ENCODE measurements at places on chromosomes 2 and 18. TPM values are rescaled to one million over a fixed set of nuclear protein-coding genes. Genes with fewer than 3 reads are reported as not detected.

DNA sequence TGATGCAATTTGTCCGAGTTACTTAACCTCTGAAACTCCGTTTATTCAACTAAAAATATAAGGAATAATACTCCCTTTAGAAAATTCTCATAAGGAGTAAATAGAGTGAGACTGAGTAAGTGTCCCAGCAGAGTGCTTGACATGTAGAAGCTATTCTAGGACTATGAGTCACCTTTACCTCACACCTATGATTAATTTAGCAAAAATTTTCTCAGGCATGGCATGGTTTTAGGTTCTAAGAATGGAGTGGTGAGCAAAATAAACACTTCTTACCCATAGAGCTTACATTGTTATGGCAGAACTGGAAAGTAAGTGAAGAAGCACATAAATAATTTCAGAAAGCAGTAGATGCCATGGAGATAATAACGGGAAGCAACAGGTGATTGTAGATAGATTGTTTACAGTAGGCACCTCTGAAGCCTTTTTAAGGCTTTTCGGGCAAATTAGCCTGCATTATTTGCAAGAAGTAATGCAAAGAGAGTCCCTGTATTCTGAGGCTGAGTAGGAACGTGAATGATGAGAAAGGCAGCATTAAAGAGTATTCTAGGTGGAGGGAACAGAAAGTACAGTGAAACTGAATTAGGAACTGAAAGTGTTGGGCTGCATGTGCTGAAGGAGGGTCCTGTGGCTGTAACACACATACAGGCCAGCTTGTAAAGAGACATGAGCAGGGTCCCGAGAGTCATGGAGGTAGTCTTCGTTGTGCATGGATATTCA lies 209.2 kb downstream of the ZNF407 start:
- no peaks in the 10 kb centered on the region for H3K27me3 ChIP-seq
- DNase-seq = peak; percentile 77
- peaks cover 30% of the 10 kb centered on the region for H3K4me1 ChIP-seq
- no peak overlapping the region for H3K4me3 ChIP-seq

DNA sequence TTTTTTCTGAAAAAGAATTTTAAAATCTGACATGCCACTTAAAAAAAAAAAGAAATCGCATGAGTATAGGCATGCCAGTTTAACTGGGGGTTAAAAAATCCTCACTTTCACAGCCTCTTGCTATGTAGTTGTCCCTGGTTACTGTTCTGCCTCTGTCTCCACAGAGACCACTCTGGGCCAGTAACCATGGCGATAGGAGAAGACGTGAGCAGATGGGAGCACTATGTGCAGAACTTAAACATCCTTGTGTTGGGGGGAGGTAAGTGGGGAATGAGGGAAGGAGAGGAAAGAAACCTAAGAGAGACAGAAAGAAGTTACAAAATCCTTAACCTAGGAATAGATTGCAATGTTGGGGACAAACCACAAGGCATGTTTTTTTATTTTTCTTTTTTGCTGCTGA lies 75.9 kb upstream of the CYRIA start:
- H3K36me3 ChIP-seq = no peaks in the 10 kb centered on the region
- H3K27me3 ChIP-seq = no peaks in the 10 kb centered on the region
- no peak overlapping the region for H3K4me3 ChIP-seq
- no peak overlapping the region for H3K27ac ChIP-seq
- no peak for DNase-seq

- no peak for DNase-seq
- H3K27me3 ChIP-seq = no peaks in the 10 kb centered on the region
- H3K4me1 ChIP-seq = no peaks in the 10 kb centered on the region
- no peak overlapping the region for H3K4me3 ChIP-seq
- no peak overlapping the region for H3K27ac ChIP-seq
- H3K36me3 ChIP-seq = no peaks in the 10 kb centered on the region
Observed at GRCh38 chr2:126482582-126483464, 173.1 kb upstream of the GYPC start.

DNA sequence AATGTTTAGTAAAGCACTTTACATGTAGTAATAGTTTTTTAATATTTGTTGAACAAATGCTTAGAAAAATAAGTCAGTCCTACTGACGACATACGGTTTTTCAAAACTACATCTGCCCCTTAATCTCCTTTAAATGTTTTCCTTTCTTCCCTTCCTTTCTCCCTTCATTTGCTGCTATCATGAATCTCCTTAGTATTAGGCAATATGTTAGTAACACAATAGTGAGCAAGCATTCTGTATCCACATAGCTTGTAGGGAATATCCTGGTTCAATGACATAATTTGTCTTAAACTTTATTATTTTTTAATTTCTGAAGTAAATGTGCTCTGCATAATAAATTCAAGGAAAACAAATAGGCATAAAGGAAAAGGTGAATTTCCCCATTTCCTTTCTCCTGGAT lies 79.1 kb downstream of the ACSL3 start:
- H3K4me1 ChIP-seq = 0 out of 2 replicates have a peak, but pooled peaks cover 7% of the 10 kb centered on the region
- no peak overlapping the region for H3K27ac ChIP-seq
- no peaks in the 10 kb centered on the region for H3K27me3 ChIP-seq
- DNase-seq = no peak
- peaks cover 5% of the 10 kb centered on the region for H3K36me3 ChIP-seq

M1AP gene
- 28.2 TPM for total RNA-seq

GRCh38 chr18:77032181-77032701 lies 100.3 kb downstream of the MBP start:
- no peak overlapping the region for H3K27ac ChIP-seq
- no peaks in the 10 kb centered on the region for H3K36me3 ChIP-seq
- no peaks in the 10 kb centered on the region for H3K4me1 ChIP-seq
- no peak for DNase-seq

DNA sequence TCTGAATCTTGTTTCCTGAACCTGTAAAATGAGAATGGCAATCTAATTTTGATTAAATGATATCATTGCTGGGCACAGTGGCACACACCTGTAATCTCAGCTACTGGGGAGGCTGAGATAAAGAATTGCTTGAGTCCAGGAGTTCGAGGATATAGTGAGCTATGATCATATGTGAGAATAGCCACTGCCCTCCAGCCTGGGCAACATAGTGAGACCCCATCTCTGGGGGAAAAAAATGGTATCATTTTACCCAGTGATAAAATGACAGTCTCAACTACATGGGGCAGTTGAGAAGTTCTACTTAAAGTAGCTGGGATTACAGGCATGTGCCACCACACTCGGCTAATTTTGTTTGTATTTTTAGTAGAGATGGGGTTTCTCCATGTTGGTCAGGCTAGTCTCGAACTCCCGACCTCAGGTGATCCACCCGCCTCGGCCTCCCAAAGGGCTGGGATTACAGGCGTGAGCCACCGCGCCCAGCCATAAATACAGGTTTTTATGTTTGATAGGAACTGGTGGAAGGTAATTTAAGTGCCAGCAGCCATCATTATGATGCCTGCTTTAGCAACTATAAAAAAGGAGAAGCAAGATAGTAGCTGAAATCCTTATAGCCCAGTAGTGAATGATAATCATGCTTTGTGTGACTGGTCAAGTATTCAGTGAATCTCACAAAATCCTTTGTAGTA lies 17.0 kb downstream of the BZW1 start:
- no peak for DNase-seq
- no peaks in the 10 kb centered on the region for H3K27me3 ChIP-seq
- no peak overlapping the region for H3K27ac ChIP-seq
- H3K4me3 ChIP-seq = no peak overlapping the region
- H3K4me1 ChIP-seq = no peaks in the 10 kb centered on the region

INPP5D gene
- total RNA-seq = 1.8 TPM

DNA sequence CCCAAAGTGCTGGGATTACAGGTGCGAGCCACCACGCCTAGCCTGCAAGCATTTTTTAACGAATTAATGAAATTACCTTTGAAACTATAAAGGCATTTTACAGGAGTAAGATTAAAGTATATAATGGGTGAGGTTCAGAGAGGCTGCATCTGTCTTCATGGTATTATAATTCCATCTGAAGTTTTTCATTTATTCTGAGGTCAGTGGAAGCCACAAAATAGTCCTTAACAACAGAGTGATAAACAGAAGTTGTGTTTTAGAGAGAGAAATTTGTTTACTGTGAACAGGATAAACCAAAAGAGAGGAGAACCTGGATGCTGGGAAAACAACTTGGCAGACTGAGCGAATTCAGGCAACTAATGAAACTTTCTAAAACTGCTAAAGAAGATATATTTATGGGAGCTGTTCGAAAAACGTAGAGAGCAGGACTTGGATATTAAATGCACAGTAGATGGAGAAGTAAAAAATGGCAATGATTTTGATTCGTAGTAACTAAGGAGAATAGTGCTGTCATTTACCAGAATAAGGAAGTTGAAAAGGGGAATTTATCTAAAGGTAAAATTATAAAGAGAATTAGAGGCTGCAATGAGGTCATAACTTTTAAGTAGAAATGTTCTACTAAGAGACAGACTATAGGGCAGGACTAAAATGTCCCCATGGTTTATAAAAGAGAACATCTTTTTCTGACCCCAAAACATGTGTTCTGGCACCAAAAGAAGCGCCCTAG lies 37.9 kb upstream of the ITGA4 start:
- H3K36me3 ChIP-seq = no peaks in the 10 kb centered on the region
- no peaks in the 10 kb centered on the region for H3K4me1 ChIP-seq
- no peak for DNase-seq
- no peak overlapping the region for H3K27ac ChIP-seq

DNA sequence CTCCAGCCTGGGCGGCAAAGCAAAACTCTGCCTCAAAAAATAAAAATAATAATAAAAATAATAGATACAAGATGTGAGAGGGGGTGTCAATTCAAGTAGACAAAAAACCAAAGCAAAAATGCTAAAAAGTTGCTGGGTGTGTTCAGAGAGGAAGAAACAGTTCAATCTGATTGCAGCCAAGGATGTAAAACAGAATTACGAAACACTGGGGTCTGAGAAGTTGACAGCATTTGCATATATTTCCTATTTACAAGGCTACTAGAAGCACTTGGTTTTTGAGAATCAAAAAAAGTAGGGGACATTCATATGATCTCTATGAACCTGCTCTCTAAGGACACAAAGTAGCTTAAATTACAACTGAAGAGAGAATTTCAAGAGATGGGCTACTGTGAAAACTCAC lies 7.6 kb downstream of the TRIP12 start:
- H3K36me3 ChIP-seq = no peaks in the 10 kb centered on the region
- no peak for DNase-seq
- no peak overlapping the region for H3K4me3 ChIP-seq
- no peak overlapping the region for H3K27ac ChIP-seq

DNA sequence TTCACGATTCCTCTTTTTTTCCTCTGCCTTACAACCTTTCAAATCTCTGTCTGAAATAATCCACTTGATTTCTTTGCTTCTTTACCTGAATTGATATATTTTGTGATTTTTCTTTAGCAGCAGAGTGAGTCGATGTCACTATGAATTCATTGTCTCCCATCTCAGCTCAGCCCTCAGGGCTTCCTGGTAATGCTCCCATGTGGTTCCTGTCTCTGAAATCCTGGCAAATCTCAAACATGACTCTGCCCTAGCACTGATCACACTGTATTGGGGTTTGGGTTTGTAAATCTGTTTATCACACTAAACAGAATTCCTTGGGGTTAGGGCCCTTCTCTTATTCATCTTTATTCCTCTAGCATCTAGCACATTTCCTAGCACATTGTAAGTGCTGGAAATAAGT lies 43.0 kb upstream of the MSTN start:
- H3K36me3 ChIP-seq = no peaks in the 10 kb centered on the region
- H3K27me3 ChIP-seq = no peaks in the 10 kb centered on the region
- no peaks in the 10 kb centered on the region for H3K4me1 ChIP-seq
- no peak overlapping the region for H3K27ac ChIP-seq

DNA sequence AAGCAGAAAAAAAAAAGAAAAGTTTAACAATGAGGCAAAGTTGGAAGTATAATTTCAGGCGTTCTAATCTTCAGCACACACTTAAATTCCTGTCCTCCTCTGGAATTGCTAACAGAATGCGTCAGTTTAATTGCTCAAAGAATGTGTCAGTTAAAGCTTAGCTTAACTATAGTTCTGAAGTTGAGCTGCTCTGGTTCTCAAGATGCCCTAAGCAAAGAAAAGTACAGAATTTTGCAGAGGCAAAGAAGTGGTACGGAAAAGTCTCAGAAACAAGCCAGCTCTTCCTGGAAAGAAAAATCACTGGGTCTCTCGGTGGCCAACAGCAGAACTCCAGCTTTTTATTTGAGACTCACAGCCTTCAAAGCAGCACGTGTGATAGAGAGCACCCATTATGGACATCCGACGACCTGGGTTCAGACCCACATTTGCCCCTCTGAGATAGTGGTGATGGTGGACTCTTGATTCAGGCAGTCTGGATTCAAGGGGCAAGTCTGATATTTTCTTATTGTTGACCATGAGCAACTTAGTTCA lies 22.2 kb upstream of the MYO3B start:
- no peak overlapping the region for H3K27ac ChIP-seq
- no peak overlapping the region for H3K4me3 ChIP-seq
- no peak for DNase-seq
- H3K36me3 ChIP-seq = no peaks in the 10 kb centered on the region

DNA sequence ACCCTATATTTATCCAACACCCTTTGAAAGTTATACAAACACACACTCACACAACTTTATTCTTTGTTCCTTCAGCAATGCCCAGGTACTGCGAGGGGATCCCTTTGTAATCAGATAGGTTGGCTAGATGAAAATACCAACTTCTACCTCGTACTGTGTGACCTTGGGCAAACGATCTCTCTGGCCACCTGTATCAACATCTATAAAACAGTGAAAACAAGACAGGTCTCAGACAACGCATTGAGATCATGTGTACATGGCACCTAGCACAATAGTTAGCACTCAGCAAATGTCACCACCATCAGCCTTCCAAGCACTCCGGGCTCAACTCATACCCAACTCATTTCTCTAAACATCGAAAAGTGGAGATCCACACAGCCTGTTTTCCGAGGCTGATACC lies 118.4 kb upstream of the PPP1CB start:
- peaks cover 11% of the 10 kb centered on the region for H3K4me1 ChIP-seq
- no peaks in the 10 kb centered on the region for H3K27me3 ChIP-seq
- H3K4me3 ChIP-seq = no peak overlapping the region
- H3K36me3 ChIP-seq = no peaks in the 10 kb centered on the region

- peaks cover 16% of the 10 kb centered on the region for H3K4me1 ChIP-seq
- no peak overlapping the region for H3K27ac ChIP-seq
- H3K36me3 ChIP-seq = no peaks in the 10 kb centered on the region
- peak; percentile 64 for DNase-seq
- H3K27me3 ChIP-seq = peaks cover 4% of the 10 kb centered on the region
Observed at GRCh38 chr18:46536215-46536874, 120.7 kb downstream of the LOXHD1 start.

- no peaks in the 10 kb centered on the region for H3K4me1 ChIP-seq
- no peaks in the 10 kb centered on the region for H3K36me3 ChIP-seq
- no peaks in the 10 kb centered on the region for H3K27me3 ChIP-seq
- no peak overlapping the region for H3K27ac ChIP-seq
- peak; percentile 29 for DNase-seq
Observed at GRCh38 chr2:119517433-119517832, 6.8 kb downstream of the SCTR start.

DNA sequence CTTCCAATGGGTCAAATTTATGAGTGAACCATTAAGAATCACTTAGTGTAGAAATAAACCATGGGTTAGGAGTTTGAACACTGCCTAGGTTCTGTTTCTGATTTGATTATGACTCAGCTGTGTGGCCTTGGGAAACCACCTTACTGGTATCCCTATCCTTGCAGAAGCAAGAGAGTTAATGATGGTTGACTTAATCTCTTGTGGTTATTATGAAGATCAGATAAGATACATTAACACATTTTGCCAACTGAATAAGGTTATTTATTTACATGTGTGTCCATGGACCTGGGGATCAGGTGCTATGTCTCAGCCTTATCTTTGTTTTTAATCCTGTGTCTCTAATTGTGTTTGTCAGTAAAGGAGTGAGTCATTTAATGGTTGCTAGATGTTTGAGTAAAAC lies 5.4 kb upstream of the KCNJ13 start:
- no peaks in the 10 kb centered on the region for H3K36me3 ChIP-seq
- DNase-seq = no peak
- H3K4me1 ChIP-seq = no peaks in the 10 kb centered on the region
- H3K4me3 ChIP-seq = no peak overlapping the region

CELF4 gene
- total RNA-seq = not detected

UGT1A9 gene
- total RNA-seq = not detected

NTSR2 gene
- total RNA-seq = not detected
